ENCODE measurements at places on chromosomes 6 and 20.

DNA sequence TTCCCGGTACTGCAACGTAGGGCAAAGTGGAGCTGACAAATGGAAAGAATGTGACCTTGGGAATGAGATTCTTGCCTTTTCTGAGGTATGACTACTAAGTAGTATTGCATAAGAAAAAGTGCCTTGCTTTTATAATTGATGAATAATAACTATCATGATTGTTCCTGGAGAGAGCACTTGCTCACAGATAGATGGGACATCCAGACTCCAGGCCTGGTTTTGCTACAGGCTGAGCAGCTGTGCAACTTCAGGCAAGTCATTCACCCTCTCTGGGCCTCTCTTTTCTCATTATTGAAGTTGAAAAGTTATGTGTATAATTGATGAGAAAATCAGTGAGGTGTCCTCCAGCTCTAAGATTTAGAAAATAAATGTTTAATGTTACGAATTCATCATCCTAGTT lies 53.6 kb upstream of the MBOAT1 start:
- DNase-seq = no peak

- DNase-seq = peak; percentile 48
Observed at GRCh38 chr20:56861590-56861989, 232.5 kb downstream of the TFAP2C start.

DNA sequence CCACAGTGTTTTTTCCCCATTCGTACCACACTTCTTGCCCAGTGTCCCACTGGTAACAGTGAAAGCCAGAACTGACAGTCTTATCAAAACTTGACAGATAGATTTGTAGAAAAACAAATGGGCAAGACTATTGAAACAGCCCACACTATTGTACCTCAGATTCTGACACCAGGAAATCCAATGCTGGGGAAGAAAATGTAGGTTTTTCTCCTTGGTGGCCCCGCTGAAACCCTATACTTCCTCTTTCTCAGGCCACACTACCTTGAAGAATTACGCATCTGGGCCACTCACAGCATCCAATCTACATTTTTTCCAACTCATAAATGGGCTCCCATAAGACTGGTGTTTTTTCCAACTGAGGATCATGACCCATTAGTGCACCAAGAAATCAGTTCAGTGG lies 90.9 kb upstream of the HDDC2 start:
- DNase-seq = no peak

DNA sequence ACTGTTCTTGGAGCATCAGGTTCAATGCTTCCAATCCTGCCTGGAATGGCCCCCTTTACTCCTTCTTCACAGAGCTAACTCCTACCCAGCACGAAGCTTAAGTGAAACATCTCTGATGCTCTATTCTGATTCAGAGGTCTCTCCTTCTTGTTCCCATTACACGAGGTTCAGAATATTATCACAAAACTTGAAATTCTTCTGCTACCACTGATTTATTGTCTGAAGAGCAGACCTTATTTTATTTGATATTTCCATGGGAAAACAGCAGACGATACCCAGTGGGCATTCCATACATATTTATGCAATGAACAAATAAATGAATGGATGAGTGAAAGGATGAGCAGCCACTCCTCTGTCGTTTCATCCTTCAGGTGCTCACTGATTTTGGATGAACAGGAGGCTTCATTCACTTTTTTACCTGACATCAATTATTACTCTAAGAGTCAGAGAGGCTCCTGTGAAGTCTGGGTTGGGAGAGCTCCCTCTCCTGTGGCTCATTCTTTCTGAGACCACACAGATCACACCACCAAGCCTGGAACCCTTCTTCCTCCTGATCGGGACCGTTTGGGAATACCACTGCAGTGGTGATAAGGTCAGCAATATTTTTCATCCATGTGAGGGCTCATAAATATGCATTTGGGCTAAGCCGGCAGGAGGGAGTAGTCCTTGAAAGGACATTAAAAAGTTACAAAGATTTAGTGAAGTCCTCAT lies 25.8 kb downstream of the SMLR1 start:
- DNase-seq = no peak

- DNase-seq = no peak
Observed at GRCh38 chr20:56587307-56588041, 41.6 kb upstream of the TFAP2C start.

- peak; percentile 25 for DNase-seq
Observed at GRCh38 chr20:25081730-25082497, at the start of gene VSX1. Gene VSX1 (minus strand): TSS chr20:25082141. CDS start chr20:25082096, 45 bp downstream.

DNA sequence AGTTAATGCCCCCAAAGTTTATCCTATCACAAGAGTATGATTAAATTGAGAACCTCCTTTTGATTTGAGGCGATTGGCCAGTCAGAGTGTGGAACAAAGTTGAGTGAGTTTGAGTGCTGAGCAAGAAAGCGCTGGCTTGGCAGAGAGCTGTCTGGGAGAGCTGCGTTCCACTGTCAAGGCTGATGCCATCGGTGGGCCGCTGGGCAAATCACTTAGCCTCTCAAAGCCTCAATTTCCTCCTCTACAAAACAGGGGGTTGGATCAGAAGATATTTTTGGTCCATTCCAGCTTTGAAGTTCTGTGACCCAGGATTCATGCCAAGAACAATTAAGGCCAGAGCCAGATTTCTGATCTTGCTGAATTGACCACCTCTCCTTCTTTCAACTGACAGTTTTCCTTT lies 60.2 kb downstream of the TMEM242 start:
- DNase-seq = no peak

GRCh38 chr6:159389695-159390094 lies 220.5 kb downstream of the FNDC1 start:
- no peak for DNase-seq

DNA sequence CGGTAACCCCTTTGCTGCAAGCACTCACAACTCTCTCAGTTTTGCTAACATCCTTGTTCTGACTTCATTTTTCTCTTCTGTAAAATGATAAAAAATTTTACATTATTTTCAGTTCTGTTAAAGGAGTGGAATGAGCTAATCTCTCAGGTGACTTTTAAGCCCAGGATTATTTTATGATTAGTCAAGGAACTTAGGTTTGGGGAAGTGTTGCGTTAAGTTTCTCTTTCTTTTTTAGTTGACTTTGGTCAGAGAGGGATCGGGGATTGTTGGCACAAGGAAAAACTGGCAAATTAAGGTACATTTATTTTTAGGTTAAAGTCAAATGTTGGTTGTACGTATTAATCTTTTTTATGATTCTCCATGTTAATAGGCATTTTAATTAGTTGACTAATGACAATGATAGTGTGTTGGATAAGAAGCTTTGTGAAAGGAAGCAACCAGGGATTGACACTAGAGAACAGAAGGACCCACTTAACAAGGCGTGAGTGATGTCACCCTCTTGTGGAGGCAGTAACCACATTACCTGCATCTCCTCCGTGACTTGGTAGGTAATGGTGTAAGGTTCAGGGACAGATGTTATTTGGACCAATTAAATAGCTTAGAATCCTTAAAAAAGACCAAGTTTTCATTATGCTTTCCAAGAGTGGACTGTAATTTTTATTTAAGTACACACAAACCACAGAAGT lies 31.6 kb downstream of the CD83 start:
- no peak for DNase-seq

GRCh38 chr6:11362564-11362963 lies 130.1 kb upstream of the NEDD9 start:
- no peak for DNase-seq

GRCh38 chr6:4582506-4583417 lies 193.4 kb upstream of the CDYL start:
- no peak for DNase-seq

GRCh38 chr20:1370548-1371110 lies 22.2 kb downstream of the FKBP1A start:
- no peak for DNase-seq

- peak; percentile 35 for DNase-seq
Observed at GRCh38 chr6:57198926-57199636, 23.0 kb downstream of the RAB23 start.

Measured in ELF-1 (cell line).